ENCODE measurements at places on chromosomes 7 and 10. TPM values are rescaled to one million over a fixed set of nuclear protein-coding genes. Genes with fewer than 3 reads are reported as not detected.
A peak's percentile ranks its signal among the peaks of the same experiment; 100 is the strongest.

GRCh38 chr7:99116144-99116543 is 27.8 kb downstream of the SMURF1 start:
- H3K4me3 ChIP-seq: no peak overlapping the region
- peaks cover 46% of the 10 kb centered on the region for H3K4me1 ChIP-seq
- H3K27ac ChIP-seq: no peak overlapping the region
- peaks cover 18% of the 10 kb centered on the region for H3K36me3 ChIP-seq

GRCh38 chr10:5959581-5960069 is 17.7 kb downstream of the IL15RA start:
- H3K36me3 ChIP-seq: peaks cover 25% of the 10 kb centered on the region
- H3K27ac ChIP-seq: no peak overlapping the region
- H3K4me1 ChIP-seq: no peaks in the 10 kb centered on the region
- no peaks in the 10 kb centered on the region for H3K27me3 ChIP-seq
- H3K4me3 ChIP-seq: no peak overlapping the region

- H3K4me3 ChIP-seq: no peak overlapping the region
- no peaks in the 10 kb centered on the region for H3K36me3 ChIP-seq
- peak overlapping the region; percentile 17 for H3K27ac ChIP-seq
- DNase-seq: peak; percentile 40
- no peaks in the 10 kb centered on the region for H3K27me3 ChIP-seq
Observed at GRCh38 chr10:6409971-6410643, 170.0 kb downstream of the PRKCQ start.

- no peak overlapping the region for H3K4me3 ChIP-seq
- DNase-seq: no peak
- no peaks in the 10 kb centered on the region for H3K36me3 ChIP-seq
- H3K4me1 ChIP-seq: no peaks in the 10 kb centered on the region
- no peak overlapping the region for H3K27ac ChIP-seq
Observed at GRCh38 chr7:125926621-125927020, 997.0 kb upstream of the POT1 start.

GRCh38 chr7:122300956-122301833 is 3.4 kb downstream of the FEZF1 start:
- H3K36me3 ChIP-seq: peaks cover 1% of the 10 kb centered on the region
- no peak for DNase-seq
- H3K27ac ChIP-seq: no peak overlapping the region

GRCh38 chr10:85148693-85149640 is 820.6 kb downstream of the CCSER2 start:
- no peaks in the 10 kb centered on the region for H3K36me3 ChIP-seq
- DNase-seq: no peak
- H3K27me3 ChIP-seq: no peaks in the 10 kb centered on the region
- H3K4me3 ChIP-seq: no peak overlapping the region
- H3K4me1 ChIP-seq: no peaks in the 10 kb centered on the region

DNA sequence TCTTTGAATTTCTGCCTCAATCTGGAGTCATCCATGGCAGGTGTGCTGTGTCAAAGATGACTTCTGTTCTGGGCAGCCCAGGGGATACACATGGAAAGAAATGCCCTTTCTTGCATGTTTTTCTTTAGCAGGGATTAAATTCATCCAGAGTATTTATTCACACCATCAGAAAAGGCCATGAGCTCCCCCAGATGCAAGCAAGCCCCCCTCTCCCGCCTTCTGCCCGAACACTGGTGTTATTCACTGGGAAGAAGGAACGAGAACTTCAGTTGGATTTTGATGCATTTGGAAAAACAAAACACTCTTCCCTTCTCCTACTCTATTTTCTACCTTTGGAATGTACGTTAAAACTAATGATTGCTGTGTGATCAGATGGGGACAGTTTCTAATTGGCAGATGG is 1.4 kb downstream of the PLPP4 start:
- DNase-seq: no peak
- H3K4me1 ChIP-seq: peaks cover 1% of the 10 kb centered on the region
- no peak overlapping the region for H3K4me3 ChIP-seq
- no peak overlapping the region for H3K27ac ChIP-seq
- no peaks in the 10 kb centered on the region for H3K36me3 ChIP-seq
- peaks cover 44% of the 10 kb centered on the region for H3K27me3 ChIP-seq

GRCh38 chr7:71511361-71511807 is 379.4 kb downstream of the GALNT17 start:
- no peaks in the 10 kb centered on the region for H3K4me1 ChIP-seq
- no peak overlapping the region for H3K27ac ChIP-seq
- H3K36me3 ChIP-seq: no peaks in the 10 kb centered on the region
- no peak for DNase-seq

- no peak overlapping the region for H3K4me3 ChIP-seq
- no peak for DNase-seq
- no peaks in the 10 kb centered on the region for H3K27me3 ChIP-seq
- H3K27ac ChIP-seq: no peak overlapping the region
- no peaks in the 10 kb centered on the region for H3K4me1 ChIP-seq
- no peaks in the 10 kb centered on the region for H3K36me3 ChIP-seq
Observed at GRCh38 chr7:32088451-32088881, 18.3 kb upstream of the PDE1C start.

DNA sequence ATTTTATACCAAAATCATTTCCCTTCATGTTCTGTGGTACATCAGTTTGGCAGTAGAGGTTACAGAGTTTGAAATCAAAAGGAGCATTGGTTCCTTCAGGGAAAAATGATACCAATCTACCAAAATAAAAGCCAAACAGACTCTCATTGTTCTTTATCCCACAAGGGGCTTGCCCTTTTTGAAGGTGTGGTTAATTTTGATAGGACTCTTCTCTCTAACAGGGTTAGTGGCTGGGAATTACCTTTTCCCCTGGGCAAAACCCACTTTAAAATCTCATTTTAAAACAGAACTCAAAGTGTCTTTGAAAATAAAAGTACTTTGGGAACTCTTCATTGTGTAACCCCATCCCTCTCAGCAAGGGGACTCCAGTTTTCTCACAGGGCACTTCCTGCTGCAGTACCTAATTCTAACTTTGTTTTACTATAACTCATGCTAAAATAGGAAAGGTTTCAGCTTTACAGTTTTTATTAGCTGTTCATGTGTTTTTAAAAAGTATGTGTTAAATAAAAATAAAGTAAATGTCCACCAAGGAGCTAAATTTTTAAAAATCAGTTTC is 30.6 kb downstream of the SMNDC1 start:
- no peak overlapping the region for H3K4me3 ChIP-seq
- H3K4me1 ChIP-seq: peaks cover 46% of the 10 kb centered on the region
- no peaks in the 10 kb centered on the region for H3K27me3 ChIP-seq
- DNase-seq: no peak

- H3K4me3 ChIP-seq: no peak overlapping the region
- H3K27me3 ChIP-seq: no peaks in the 10 kb centered on the region
- no peaks in the 10 kb centered on the region for H3K36me3 ChIP-seq
Observed at GRCh38 chr7:120033114-120033513, 239.9 kb upstream of the KCND2 start.

DNA sequence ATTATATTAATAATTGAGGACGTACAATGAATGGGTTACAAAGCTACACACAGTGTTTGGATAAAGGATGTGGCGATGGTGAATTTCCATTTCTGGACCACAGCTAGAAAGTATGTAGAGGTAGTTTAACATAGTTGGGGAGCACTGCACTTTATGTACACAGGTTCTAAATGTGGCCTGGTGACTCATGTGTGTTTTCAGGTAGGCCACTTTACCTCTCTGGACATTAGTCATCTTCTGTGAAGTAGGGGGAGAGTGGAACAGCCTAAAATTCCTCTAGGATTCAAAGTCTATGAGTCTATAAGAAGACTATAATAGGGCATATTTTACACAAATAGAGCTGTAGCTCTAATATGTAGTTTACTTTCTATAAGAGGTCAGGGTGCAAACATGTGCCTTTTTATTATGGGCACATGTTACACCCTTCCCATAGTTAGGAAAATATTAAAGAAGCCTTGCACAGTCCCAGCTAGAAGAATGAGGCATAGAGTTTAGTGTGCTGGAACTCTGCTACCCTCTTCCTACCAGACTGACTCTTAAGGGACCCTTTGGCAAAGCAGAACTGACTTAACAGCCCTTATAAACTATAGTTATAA is 594.9 kb downstream of the LRMDA start:
- no peak overlapping the region for H3K4me3 ChIP-seq
- no peaks in the 10 kb centered on the region for H3K36me3 ChIP-seq
- no peak for DNase-seq
- no peaks in the 10 kb centered on the region for H3K4me1 ChIP-seq
- H3K27me3 ChIP-seq: no peaks in the 10 kb centered on the region

DNA sequence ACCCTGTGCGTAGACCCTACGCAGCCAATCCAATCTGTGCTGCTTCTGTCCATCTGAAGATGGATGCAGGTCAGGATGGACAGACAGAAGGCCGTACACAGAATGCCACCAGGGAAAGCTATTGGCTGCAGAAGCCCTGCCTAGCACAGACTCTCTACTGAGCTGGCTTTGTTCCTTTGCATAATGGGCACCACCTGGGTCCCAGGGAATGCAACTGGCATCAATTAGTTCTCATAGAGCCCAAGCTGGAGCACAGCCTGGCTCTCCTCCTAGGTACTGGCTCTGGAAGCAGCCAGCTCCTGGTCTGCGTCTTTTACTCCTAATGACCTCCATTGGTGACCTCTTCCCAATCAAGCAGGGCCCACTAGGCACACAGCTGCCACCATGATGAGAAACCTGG is 26.8 kb upstream of the CACUL1 start:
- no peaks in the 10 kb centered on the region for H3K27me3 ChIP-seq
- no peak overlapping the region for H3K27ac ChIP-seq
- H3K4me3 ChIP-seq: no peak overlapping the region
- no peaks in the 10 kb centered on the region for H3K4me1 ChIP-seq

DNA sequence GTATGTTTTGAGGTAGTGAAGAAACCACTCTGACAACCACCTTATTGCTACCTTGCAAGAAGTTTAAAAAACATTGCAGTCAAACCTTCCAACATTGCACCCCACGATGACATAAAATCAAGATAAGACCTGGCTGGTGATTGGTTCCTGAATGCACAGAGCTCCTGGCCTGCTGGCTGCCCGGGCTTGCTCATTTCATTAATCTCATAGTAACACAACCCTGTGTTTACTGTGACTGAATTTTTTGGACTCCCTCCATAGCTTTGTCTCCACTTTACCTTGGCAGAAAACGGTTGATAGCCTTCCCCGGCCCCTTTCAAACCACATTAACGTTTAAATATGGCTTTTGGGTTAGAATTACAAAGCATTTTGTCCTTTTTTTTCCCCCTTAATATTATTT is 27.5 kb downstream of the VWA2 start:
- no peaks in the 10 kb centered on the region for H3K36me3 ChIP-seq
- H3K4me3 ChIP-seq: no peak overlapping the region
- no peaks in the 10 kb centered on the region for H3K27me3 ChIP-seq
- no peak overlapping the region for H3K27ac ChIP-seq
- H3K4me1 ChIP-seq: no peaks in the 10 kb centered on the region
- no peak for DNase-seq

Gene MBL2
- total RNA-seq: not detected

Gene GALNT17
- total RNA-seq: not detected

Gene LHPP
- 17.7 TPM for total RNA-seq

Gene IFIT1B
- total RNA-seq: not detected

Gene AMPH
- total RNA-seq: not detected

Gene RBP4
- not detected for total RNA-seq

Gene SFTPD
- total RNA-seq: not detected
